ENCODE measurements at places on chromosomes 1 and 21.

DNA sequence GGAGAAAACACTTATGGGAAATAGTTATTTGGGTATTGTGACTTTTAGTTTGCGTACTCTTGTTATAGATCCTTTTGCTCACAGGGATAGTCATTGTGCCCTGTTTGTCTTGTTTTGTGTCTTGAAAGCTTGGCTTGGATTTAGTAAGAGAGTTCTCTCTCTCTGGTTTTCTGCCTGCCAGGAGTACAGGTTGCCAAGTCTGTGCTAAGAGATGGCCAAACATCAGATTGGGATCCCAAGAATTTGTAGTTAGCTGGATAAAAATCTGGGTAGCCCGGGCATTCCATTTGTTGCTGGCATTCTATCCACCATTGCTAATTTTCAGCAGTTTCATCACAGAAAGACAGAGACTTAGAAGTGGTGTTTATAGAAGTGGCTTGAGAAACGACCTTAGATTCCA, 222.2 kb downstream of the NRIP1 start:
- DNase-seq = no peak

DNA sequence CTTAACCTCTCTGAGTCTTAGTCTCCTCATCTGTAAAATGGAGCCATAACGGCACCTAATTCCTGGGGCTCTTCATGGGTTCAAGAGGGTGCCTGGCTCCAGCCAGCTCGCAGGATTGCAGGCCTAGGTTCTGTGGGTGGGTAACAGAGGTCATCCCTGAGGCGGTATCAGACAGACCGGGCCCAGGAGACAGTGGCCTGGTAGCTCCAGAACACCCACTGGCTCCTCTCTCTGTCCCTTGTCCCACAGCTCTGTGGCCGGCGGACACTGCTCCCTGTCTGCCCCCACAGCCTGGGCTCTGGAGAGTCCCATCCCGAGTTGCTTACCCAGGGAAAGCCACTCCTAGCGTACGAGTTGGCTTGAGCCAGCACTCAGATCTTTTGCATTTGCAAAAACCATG, 150.3 kb downstream of the PEX14 start:
- DNase-seq = no peak

DNA sequence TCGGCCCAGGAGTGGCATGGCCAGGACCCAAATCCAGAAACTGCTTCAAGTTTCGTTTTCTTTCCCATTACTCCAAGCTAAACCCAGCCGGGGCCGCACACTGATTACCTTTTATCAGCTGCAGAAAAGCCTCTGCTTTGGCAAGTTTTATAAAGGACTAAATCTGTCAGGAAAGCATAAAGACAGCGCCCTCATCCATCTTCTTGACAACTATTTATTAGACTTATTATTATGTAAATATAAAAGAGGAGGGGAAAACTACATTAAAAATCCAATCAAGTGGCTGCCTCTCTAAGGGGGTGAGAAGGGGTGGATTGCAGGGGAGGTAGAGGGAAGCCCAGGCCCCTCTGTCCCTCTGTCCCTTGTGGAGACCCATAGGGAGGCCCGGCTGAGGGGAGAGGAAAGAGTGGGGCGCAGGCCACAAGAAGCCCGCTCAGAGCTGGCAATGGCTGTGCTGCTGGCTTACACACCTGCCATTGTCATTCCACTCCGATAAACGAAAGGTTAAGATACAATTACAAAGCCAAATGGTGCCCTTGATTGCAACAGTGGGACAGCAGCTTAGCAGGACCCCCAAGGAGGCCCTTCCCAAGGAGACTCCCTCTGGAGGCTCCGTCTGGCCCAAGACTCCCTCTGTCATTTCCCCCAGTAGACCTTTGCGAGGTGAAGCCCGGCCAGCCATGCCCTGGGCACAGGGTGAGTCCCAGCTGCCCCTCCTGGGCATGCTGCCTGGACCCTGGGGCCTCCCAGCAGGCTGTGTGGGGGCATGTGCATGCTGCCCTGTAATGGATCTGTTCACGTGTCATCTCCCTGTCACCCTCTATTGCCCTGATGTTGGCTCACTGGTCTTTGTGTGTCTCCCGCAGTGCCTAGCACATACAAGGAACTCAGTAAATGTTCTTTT, 45.4 kb downstream of the KCND3 start:
- no peak for DNase-seq

DNA sequence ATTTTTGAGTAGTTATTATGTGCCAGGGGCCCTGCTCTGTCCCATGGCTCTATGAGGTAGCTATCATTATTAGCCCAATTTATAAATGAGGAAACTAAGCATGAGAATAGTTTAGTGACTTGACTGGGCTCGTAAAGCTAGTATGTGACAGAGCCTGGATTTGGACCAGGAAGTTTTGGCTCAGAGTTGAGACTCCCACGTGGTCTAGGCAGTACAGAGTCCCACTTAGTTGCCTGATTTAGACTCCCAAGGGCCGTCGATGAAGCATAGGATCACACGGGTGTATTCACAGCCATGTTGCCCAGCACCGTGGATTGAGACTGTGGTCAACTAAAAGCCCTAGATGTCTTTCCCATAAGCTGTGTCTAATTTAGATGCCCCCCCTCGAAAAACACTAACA, 81.7 kb downstream of the DDX20 start:
- no peak for DNase-seq

GRCh38 chr1:156860628-156861423, at the start of gene NTRK1:
NTRK1 (plus strand) TSS chr1:156860865; CDS start chr1:156860935, 70 bp downstream.
- no peak for DNase-seq

Data from GOT3 (cell line).